ENCODE measurements at places on chromosomes 2 and 18. TPM values are rescaled to one million over a fixed set of nuclear protein-coding genes. Genes with fewer than 3 reads are reported as not detected.
A peak's percentile ranks its signal among the peaks of the same experiment; 100 is the strongest.

The C2orf15 gene
- not detected for total RNA-seq

The LAMA1 gene
- total RNA-seq, result not detected

The RFTN2 gene
- 9.3 TPM for total RNA-seq

The ZAP70 gene
- total RNA-seq, result 5.3 TPM

The CNGA3 gene
- not detected for total RNA-seq

The XIRP2 gene
- total RNA-seq, result not detected

The AQP4 gene
- total RNA-seq, result not detected

The FBXO15 gene
- total RNA-seq, result 1.8 TPM

The SERPINB3 gene
- not detected for total RNA-seq

DNA sequence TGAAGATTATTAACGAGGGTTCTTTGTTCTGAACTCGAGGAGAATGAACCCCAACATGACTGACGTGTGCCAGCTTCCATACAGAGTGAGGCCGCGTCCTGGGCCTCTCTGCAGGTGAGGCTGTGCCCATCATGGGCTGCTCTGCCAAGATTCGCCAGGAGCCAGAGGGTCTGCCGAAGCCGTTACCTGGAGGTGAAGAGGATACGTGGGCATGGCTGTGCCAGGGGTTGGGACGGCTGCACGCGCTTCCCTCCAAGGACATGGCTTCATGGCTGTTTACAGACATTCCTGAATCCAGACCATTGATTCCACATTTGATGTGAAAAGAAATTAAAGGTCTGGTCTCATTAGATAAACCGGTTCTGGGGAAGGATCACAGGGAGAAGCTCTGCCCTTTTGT, 211.4 kb upstream of the SALL3 start:
- DNase-seq, result no peak

DNA sequence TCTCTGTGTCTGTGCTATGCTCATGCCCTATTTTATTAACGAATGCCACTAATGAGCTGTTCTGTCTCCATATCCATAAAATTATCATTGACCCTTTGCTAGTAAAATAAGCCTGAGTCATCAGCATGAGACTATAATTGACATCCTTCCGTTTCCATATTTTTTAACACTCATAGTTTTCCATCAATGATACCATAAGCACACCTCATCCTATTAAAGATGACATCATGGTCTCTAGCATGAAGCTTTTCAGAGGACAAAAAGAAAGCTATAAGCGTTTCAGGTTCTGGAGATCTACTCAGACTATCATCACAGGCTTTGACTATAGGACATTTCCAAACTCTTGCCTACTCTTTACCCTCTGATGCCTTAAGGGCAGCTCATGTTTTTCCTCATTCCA, 1.2 kb upstream of the DSC2 start:
- DNase-seq, result no peak

- DNase-seq, result no peak
These were observed 88.4 kb upstream of the TMEM247 start for GRCh38 chr2:46390901-46391395.

- no peak for DNase-seq
These were observed 62.0 kb upstream of the FZD7 start for GRCh38 chr2:201971531-201972228.

DNA sequence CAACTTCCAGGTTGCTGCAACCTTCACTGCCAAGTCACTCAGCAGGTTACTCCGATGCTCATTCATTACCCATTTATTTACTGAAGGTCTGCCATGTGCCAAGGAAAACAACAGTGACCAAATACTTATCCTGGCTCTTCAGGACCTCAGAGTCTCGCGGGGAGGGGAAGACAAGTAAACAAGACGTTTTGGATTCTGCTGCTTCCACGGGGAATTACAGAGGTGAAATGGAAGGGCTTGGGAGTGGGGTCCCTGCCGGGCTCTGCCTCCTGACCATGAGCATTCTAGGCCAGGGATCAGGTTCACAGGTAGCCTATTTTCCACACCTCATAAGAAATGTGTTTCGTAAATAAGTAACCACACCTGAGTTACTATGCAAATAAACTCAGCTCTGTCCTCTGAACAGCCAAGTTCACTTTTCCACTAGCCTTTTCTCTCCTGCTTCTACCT, 68.1 kb downstream of the CLHC1 start:
- no peak for DNase-seq

GRCh38 chr18:35408843-35409261, 31.7 kb upstream of the ZNF396 start:
- no peak for DNase-seq

GRCh38 chr2:118784860-118785259, 62.6 kb downstream of the EN1 start:
- DNase-seq, result no peak

DNA sequence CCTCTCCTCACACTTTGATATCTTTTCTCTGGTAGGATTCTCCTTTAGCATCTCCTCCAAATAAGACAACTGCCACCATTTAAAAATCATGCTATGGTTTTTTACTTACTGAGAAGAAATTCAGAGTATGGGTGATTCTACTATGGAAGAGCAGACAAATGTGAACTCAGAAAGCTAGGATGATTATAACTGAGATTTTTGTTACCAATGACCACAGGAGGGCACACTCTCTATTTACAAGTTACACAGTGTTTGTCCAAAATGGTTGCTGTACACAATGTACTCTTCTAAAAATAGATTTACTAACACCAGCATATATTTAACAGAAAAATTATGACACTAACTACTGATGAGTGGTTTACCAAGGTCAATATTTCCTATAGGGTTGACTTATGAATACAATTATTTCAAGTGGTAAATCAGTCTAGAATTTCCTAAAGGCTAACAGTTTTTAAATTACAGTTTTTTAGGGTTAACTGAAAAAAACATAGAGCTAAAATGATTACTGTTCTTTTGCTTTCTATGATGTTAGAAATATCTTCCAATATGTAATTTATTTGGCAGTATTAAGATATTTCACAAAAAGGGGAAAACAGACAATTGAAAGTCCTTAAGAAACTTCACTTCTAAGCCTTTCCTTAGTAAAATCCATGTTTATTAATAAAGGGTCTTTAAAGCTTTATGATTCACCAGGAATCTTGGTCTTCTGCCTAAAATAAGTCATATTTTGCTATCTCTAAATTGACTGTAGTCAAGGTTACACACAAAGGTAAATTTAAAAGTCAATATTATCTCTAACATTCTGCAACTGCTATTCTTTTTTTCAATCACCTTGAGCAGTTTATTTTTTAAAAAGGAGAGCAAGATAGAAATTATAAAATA, 57.2 kb downstream of the MAP4K3 start:
- no peak for DNase-seq

GRCh38 chr2:148640767-148641166, 3.8 kb upstream of the EPC2 start:
- DNase-seq, result no peak

DNA sequence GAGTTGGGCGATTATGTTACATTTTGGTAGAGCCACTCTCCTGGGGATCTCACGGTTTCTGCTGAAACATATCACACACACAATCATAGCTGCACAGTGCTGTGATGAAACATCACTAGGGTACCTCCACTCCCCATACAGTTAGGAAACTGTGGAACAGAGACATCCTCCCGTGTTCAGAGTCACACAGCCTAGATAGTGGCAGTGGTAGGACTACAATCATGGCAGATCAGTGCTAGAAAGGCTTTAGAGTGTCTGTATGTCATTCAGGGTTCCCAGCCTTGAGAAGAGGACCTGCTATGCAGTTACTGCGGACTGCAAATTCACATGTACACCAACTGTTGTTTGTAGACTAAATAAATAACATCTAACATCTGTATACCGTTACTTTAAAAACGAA, 210.3 kb upstream of the FOSL2 start:
- DNase-seq, result no peak

DNA sequence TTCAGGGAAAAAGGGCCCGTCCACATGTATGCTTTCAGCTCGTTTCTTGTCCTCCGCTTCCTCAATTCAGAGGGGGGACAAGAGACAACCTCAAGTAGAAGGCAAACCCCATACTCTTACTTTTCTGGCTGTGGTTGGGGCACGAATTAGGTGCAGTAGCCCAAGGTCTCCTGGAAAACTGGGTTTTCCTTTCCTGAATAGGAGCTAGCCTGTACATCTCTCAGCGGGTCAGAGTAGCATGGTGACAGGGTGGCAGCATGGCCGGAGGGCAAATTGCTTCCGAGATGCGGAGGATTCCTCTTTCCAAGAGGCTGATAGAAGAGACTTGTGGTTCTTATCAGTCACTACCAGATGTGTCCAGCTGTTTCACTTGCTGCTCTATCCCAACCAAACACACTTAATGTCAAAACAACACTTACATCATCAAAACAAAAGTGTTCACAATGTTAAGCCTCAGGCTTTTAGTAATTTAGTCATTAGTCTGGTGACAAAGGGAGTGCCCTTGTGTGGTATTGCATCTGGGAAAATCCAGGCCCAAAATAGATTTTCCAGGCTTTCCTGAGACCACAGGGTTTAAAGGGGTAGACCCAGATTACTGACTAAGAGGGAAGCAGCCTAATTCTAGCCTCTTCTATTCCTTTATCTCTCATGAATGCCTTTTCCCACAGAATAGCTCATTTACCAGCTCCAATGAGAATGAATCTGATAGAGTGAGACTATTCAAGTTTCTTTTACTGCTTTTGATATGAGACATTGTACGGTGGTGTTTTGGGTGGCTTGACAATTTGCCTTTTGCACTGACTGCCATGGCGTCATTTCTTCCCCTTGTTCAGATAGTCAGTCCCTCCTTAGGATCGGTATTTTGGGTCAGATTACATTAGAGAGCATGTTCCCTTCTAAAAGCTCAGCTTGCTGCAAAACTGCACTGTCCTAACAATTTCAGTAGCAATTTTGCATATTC, 162.0 kb downstream of the LTBP1 start:
- DNase-seq, result no peak

GRCh38 chr2:237156031-237156856, 70.6 kb downstream of the COPS8 start:
- DNase-seq, result peak; percentile 47

GRCh38 chr18:42614619-42615293, 500.7 kb downstream of the RIT2 start:
- DNase-seq, result no peak

DNA sequence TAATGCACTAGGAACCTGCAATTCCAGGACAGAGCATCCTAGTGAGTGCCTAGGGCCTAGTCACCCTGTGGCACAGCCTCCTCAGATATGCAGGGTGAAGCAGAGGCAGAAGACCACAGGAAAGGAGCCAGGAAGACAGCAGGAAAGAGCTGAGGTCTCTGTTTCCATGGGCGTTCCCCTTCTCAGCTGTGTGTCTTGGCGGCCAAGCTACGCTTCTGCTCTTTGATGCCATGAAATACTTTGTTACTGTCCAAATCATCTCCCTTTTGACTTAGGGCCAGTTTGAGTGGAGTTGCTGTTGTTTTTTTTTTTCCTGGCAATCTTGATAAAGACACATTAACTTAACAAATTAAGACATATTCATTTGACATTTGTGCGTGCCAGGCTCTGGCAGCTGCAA, 67.3 kb downstream of the APOB start:
- no peak for DNase-seq

DNA sequence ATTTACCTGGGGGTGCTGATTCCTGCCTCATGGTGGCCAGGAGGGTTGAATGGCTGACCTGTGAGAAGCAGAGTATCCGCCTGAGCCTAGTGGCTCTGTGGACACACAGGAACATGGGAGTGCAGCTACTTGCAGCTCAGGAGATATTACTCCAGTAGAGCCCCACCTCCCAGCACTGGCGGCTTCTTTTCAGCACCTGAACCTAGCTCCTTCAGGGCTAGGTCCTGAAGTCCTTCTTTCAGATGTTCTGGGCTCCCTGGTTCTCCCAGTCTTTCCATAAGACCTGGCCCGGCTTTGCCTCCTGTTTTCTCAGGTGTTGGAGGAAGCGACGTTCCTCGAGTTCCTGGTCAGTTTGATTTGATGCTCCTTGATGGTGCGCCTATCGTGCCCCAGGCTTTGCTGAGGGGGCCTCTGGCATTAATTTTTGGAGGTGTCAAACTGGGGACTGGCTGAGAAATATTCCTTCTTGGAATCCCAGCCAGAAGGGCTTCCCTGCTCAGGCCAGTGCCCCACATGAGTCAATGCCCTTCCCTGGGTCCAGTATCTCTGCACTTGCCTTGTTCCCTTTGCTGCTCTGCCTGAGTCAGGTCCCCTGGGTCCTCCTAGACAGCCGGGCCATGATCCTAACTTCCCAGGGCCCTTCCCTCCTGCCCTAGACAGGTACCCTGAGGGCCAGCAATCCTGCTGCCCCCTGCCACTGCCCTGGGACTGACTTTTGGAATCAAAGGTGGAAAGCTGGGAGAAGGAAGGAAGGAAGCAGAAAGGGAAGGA, 110.7 kb upstream of the HAAO start:
- no peak for DNase-seq

DNA sequence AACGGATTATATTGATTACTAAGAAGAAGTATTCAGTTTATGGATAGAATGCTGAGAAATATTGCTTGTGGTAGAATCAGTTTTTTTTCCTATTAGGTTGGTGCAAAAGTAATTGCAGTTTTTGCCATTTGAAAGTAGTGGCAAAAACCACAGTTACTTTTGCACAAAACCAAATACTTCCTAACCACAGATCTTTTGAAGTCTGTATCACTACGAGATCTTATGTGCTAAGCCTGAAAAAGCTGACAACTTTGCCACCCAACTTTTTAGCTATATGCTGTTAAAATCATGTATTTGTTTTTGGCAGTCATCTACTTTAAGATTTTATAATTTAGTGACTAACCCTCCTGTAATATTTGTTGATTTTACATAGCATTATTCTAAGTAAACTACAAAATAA, 24.6 kb downstream of the DNAJC10 start:
- no peak for DNase-seq

GRCh38 chr2:167504061-167504460, 615.8 kb downstream of the XIRP2 start:
- DNase-seq, result no peak

GRCh38 chr2:213958086-213958485, 452.8 kb upstream of the VWC2L start:
- DNase-seq, result no peak

GRCh38 chr2:227398684-227399670, 11.2 kb upstream of the SCYGR1 start:
- DNase-seq, result no peak

DNA sequence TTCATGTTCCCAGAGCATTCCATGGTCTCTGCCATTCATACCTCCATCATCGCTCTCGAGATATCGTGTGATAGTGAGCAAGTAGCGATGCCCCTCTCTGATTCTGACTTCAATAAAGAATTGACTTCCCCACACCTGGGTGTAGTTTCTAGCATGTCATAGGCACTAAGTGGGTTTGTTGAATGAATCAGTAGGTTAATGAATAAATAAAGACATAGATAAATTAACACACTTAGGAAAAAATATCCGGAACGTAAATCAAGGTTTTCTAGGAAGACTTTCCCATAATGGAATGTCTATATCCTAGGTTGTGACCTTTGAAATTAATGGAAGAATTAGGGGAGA, 159.1 kb downstream of the DOCK10 start:
- no peak for DNase-seq

DNA sequence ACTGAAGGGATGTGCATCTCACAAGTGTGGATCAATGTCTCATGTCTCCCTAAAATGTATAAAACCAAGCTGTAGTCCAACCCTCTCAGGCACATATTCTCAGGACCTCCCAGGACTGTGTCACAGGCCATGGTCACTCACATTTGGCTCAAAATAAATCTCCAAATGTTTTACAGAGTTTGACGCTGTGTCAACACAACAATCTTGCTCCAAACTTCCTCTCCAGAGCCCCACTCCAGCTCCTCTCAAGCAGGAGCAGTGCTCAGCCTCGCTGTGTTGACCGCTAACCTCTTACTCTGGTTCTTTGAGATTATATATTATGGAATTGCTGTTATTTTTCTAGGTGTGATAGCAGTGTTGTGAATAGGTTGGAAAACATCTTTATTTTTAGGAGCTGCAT, 56.2 kb downstream of the CYP27C1 start:
- DNase-seq, result no peak

- no peak for DNase-seq
These were observed 144.4 kb upstream of the ITGA6 start for GRCh38 chr2:172282944-172283343.

Data from thoracic aorta (tissue), 2 donors.